Fibroblast of gingiva (primary cell): ENCODE measurements at places on chromosomes 12 and 14.

- peak; percentile 3 for DNase-seq
Observed at GRCh38 chr12:69687390-69687789, 11.7 kb downstream of the BEST3 start.

DNA sequence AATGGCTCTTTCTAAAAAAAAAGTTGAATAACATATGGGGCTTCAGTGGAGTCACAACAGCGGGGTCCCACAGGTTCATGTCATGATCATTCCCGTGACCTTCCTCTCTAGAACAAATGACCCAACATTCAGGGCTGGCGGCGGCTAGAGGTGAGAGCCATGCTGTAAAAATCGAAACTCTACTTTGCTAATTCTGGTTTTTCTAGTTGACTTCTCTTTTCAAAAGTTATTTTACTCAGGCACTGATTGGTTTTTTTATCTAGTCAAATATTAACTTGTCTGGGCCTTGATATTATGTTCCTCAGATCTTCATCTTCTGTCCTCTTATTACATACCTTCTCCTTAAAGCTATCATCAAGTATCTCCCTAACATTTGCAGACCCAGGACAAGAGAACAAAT lies 402.9 kb upstream of the SOX5 start:
- DNase-seq, result no peak

GRCh38 chr12:85007836-85008235 lies 28.2 kb downstream of the TSPAN19 start:
- peak; percentile 85 for DNase-seq

DNA sequence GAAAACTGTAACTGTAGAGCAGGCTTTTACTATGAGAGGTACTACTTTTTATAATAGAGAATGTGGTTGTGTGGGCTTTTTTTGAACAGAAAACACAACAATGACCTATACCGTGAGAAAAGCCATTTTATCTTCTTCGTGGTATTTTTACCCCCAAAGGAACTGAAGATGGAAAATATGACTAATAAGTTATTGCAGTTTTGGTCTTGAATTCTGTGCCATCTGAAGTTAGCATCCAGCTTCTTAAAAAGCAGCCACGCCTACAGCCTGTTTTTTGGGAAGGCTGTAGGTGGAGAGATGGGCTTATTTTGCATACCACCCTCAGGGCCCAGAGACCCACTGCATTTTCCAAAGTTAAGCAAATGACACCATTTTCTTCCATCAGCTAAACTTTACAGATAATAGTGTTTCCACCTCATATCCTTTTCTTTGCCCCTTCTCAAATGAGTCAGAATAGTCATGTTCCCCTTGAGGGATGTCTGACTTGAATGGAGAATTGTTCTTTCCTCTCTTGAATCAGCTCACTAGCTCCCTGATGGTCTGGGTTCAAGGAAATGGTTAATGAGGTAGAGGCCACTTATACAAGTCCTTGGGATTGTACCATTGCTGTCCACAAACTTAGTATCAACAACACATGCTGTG lies 53.0 kb downstream of the TBC1D30 start:
- DNase-seq, result no peak

DNA sequence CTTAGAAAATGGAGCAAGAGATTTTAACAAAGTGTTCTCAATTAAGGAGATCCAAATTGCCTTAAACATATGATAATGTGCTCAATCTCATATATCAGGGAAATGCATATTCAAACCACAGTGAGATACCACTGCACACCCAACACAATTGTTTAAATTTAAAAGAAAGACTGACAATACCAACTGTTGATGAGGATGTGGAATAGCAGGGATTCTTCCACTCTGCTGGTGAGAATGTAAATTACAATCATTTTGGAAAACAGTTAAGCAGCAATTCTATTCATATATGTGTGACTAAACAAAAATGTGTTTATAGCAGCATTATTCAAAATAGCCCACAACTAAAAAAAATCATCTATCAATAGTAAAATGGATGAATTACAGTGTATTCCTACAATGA lies 144.2 kb downstream of the KICS2 start:
- no peak for DNase-seq

DNA sequence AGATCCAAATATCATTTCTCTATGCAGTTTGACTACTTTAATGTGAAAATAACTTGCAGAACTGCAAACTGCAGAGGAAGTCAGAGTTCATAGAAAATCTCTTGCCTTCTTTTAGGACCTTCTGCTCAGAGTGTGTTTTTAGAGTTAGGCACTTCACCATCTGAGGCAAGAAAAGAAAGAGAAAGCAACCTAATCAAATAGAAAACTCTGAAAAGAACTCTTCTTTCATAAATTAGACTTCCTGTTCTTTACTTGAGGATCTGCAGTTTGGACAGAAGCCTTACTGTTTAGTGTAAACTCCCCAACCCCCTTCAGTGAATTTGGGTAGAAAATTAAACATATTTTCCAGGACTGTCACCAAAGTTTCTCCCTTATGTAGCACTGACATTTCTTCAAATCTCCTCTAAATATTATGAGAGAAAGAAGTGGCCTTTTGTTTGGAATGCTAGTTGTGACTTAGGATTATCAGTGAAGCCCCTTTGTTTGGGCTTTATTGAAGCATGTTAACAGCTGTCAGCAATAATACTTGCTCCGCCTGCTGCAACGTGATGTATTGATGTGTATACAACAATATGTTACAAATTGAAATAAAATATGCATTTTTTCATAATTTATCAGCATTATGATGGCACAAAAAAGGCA lies 99.5 kb downstream of the PDZRN4 start:
- DNase-seq, result no peak

- DNase-seq, result no peak
Observed at GRCh38 chr14:24690492-24690891, 56.5 kb upstream of the GZMB start.

GRCh38 chr12:50112456-50113218 lies 601 bp downstream of the COX14 start:
- DNase-seq, result peak; percentile 34

GRCh38 chr12:132356691-132357622 lies 27.6 kb upstream of the GALNT9 start:
- DNase-seq, result peak; percentile 31

- no peak for DNase-seq
Observed at GRCh38 chr12:110684312-110684836, 4.5 kb downstream of the HVCN1 start.

- no peak for DNase-seq
Observed at GRCh38 chr12:58633479-58633878, 286.8 kb downstream of the LRIG3 start.

DNA sequence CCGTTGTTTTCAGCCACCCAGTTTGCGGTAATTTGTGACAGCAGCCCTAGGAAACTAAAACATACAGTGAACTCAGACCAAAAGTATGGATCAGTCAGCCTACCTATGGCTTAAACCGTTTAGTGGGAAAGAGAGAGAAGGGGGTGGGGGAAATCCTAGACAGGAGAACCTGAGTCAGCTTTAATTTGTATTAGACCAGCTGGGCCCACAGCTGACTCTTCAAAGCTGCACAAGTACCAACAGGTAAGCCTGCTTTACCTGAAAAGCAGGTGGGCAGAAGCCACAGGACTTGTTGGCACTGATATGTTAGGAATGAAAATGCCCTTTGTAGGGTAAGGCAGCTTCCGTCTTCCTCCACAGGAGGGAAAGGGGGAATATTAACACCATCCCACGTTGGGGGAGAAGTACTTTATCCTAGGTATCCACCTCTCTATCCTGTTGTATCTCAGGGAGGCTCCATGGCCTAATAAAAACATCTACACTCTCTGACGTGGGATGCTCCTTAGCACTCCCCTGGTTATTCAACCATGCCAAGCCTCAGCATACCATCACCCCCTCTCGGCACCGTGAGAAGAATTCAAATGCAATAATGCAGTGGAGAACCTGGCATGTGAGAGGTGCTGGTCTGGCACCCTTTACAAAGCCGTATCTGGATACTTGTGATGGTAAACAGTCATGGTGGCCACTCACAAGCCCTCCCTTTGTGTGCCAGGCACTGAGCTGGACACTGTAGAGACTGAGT lies 70.3 kb downstream of the STON2 start:
- no peak for DNase-seq

- DNase-seq, result no peak
Observed at GRCh38 chr12:102371165-102371564, 109.2 kb downstream of the IGF1 start.

DNA sequence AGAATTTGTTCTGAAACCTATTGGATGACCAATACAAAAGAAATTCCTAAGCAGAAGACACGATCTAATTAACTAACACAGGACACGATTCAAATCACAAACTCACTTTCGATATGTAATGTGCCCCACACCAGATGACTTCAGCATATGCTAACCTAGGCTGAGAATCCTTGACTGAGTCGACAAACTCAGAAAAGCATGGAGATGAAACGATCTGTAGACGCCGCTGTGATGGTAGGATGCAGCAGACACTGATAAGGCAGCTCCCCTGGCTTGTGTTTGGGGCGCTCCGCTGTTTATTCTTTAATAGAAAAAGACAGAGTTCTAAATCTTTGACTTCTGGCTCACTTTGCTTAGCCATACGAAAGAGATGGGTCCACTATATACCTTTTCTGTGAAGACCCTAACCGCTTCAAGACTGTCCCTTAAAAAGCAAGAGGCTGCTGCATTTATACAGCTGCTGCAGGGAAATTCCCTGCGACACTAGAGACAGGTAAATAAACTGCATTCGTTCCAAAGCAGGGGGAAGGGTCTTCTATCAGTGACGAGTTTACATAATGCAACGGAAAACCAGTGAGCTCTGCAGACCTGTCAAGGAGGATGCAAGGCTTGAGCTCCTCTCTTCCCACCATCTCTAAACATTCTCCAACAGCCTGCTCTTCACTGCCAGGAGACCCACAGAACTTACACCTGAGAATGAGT lies 929 bp downstream of the CHD8 start:
- DNase-seq, result no peak

DNA sequence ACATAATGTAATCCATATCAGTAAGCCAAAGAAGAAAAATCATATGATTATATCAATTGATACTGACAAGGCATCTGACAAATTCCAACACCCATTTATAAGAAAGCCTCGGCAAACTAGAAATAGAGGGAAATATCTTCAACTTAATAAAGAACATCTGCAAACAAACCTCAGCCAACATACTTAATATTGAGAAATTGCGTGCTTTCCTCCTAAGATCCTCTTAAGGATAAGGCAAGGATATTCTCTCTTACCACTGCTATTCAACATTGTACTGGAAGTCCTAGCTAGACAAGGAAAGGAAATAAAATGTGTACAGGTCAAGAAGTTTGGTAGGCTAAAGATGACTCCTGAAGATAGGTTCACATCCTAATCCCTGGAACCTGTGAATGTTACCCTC lies 115.9 kb downstream of the DERA start:
- peak; percentile 74 for DNase-seq
